NCI-H1436 (cell line): ENCODE measurements at places on chromosomes 1 and 21.

- no peak for DNase-seq
These were observed 16.7 kb upstream of the ZNF644 start for GRCh38 chr1:91038582-91038981.

GRCh38 chr1:6041432-6042062, 4.1 kb upstream of the KCNAB2 start:
- DNase-seq: no peak

DNA sequence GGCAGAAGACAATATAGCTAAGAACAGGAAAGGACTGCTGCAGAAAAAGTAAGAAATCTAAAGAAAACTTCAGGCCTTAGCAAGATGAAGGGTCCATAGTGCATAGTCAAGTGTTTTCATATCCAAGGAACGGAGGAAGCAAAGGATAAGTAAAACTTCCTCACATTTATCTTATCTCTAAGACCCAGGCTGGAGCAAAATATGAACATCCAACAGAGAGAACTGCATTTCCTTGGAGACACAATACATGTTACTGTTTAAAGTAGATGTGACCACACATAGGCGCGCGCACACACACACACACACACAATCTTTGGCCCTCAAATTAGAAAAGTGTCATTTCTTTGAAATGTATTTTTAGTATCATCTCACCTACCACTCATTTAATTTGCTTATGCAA, 66.7 kb downstream of the TTLL7 start:
- no peak for DNase-seq

GRCh38 chr1:76677416-76678405, 189.6 kb upstream of the ST6GALNAC5 start:
- no peak for DNase-seq

GRCh38 chr1:167137332-167137781, 43.5 kb downstream of the STYXL2 start:
- DNase-seq: no peak

- no peak for DNase-seq
These were observed 12.3 kb downstream of the NES start for GRCh38 chr1:156664767-156665411.

GRCh38 chr1:186443638-186444037, 17.3 kb downstream of the PDC start:
- DNase-seq: no peak

DNA sequence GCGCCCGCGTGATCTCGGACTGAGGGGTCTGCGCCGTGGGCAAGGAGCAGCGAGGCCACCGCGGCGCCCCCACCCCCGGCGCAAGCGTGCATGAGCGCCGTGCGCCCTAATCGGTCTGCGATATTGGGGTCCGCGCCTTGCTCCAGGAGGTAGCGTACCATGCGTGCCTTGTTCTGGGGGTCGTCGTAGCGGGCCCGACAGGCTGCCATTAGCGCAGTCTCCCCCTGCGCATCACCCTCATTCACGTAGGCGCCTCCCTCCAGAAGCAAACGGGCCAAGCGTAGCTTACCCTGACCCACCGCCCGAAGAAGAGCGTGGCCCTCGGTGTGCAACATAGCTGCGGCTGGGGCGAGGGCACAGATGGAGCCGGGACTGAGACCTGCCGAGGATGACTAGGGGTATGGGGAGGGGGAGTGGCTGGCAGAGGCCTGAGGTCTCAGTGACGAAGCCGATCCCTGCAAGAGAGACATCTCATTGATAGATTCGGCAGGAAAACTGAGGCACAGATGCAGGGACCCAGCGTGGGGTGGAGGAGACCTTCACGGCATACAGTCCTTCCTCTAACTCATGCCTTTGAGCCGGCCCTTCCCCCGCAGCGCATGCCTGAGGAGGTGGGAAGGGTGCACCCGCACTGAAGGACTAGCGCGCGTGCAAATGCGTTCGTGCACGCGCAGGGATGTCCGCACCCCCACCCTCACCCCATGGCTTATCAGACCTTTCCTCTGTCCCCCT, 2.8 kb downstream of the ANKRD34A start:
- no peak for DNase-seq

- no peak for DNase-seq
These were observed 32.1 kb downstream of the TP53BP2 start for GRCh38 chr1:223813645-223814044.

DNA sequence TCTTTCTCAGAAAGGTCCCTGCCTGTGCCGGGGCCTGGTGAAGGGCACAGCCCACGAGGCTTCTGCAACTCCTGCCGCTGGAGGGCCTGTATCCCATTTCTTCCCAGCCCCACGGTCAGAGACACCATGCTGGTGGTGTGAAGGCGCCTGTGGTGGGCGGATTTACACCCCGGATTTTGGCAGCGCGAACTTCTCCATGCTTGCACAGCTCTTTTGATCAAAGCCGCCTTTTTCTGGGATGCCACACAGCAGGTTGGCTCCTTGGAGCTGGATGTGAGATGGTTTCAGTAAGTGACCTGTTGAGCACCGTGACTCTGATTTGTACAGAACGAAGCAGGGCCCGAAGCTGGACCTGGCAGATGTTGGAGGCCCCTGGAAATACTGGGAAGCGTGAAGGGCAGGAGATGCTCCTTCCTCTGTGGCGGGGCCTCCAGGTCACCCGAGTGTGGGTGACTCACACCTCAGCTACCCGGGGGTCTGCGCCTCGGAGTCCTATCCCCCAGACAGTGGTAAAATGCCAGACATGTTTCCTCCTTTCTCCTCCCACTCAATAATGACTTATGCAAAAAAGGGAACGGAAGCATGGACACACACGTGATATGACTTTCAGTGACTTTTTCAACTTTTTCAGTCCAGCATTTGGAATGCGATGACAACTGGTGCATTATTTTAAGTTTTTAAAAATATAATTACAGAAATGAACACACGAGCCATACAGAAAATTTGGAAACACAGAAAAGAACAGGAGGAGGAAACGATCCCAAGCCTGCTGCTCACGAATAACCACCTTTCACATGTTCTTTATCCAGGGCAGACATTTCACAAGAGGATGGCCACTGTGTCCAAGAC, 9.0 kb downstream of the UMODL1 start:
- DNase-seq: no peak
